ENCODE measurements at places on chromosomes 2 and 18.

GRCh38 chr2:20485612-20486388 lies 38.9 kb downstream of the RHOB start:
- no peak for DNase-seq

DNA sequence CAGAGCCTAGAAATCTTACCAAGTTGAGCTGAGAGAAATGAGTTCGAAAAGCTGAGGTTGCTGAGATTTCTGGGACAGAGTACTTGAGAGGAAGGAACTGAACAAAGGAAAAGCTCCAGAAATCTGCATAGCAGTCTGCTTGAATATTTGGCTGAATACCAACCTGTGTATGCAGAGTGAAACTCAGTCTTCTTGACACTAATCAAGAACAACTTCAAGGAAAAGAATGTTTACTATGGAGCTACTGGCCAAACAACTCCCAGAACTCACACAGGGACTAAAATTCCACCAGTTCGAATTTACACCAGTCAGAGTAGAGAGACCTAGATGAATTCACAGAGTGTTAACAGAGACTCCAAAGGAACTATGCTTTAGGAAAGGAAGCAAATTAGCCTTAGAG lies 66.5 kb downstream of the USP37 start:
- DNase-seq, result no peak

DNA sequence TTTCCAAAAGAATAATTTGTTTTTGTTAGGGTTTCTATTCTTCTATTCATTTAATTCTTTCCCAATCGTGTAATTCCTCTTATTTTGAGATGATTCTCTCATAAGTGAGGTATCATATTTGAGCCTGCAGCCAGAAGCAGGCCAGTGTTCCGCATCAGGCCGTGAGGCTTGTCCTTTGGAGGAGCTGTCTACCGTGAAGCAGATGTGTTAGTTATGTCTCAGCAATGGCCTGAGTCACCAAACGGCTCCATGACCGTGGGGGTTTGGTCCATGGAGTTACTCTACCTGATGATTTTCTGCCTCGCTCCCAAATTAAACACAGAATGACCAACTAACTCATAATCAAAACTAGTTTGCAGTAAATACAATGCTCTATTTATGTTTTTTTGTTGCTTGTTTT lies 64.2 kb upstream of the TMEM87B start:
- no peak for DNase-seq

DNA sequence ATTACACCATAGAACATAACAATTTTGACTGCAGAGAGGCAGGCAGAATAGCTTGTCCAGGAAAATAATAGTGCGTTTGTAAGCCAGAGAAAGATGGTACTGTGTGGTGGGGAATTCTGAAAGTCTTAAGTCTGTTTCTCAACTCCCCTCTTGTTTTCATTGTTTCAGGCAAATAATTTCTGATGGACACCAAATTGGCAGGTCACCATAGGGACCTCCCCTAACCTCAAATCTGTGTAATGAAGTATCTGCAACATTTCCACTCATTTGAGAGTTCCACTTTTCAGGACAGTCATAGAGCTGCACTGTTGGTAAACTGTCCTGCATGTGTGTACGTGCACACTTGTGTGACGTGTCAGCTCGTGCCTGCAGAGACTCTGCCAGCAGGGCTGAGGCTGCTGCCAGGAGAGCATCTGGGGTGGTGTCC lies 195.6 kb downstream of the AGAP1 start:
- DNase-seq, result no peak

- no peak for DNase-seq
Measured at GRCh38 chr2:35787302-35788031, 568.1 kb upstream of the CRIM1 start.

DNA sequence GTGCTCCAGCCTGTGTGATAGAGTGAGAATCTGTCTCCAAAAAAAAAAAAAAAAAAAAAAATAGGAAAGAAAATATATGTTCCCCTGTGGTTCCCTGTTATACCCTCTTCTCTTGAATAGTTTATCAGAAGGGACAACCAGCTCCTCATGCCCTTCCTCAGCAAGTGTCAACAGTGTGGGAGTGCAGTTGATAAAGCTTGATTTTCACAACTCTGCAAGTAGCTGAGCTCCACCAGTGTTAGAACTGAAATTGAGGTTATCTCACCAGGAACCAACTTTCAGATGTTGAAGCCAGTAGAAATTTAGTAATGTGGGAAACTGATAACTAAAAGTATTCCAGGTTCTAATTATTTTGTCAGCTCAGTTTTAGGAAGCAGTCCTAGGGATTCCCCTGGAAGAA lies 25.1 kb downstream of the NEDD4L start:
- DNase-seq, result no peak

- no peak for DNase-seq
Measured at GRCh38 chr2:41933046-41933420, 114.8 kb upstream of the PKDCC start.

DNA sequence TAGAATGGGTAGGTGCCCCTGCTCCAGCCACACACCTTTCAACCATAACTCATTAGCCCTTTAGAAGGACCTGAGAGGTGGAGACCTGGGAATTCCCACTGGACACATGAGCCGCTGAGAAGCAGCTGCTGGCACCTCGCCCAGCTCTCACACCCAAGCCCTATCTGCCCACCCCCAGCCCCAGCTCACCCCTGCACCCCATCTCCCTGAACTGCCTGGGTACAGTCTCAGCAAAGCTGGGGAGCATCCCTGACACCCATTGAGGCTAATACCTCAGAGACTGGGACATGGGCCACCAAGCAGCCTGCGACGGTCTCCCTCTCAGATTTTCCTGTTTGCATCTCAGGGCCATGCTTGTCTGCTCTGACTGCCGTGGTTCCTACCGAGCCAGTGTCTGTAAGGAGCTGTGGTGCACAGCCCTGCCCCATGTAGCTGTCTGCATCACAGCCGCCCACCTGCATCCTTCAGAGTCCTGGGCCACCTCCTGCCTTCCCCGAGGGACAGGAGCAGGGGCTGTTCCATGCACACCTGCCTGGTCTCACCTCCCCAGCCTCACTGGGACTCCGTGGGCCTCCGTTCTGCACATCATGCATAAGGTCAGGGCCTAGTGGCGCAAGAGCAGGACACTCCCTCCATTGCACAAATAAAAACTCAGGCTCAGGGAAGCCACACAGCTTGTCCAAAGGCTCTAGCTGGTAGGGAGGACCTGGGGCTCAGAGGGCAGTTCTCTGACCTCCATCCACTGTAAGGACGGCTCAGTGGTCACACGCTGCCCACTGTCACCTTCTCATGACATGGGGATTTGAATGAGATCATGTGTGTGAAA lies 90.0 kb downstream of the SEPTIN10 start:
- no peak for DNase-seq

- no peak for DNase-seq
Measured at GRCh38 chr2:120766470-120767351, 31.0 kb downstream of the GLI2 start.

- DNase-seq, result peak; percentile 73
Measured at GRCh38 chr2:195520671-195521155, 136.3 kb upstream of the SLC39A10 start.

GRCh38 chr2:109436610-109437225 lies 177.0 kb downstream of the SEPTIN10 start:
- no peak for DNase-seq

DNA sequence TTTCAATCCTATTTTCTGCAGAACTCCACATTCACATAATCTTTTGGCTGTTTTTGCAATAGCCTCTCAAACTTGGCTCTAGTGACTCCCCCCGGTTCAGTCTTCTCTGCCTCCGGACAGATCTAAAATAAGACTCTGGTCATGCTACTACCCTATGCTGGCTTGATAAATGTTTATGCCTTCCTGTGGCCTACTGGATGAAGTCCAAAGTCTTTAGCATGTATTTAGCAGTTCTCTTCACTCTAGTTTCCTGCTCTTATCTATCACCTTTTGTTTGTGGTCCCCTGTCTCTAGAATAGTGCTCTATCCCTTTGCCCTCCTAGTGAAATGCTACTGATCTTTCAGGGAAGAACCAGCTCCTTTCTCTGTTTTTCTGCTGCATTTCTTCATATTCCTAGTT lies 14.4 kb downstream of the ADCYAP1 start:
- DNase-seq, result no peak

- DNase-seq, result no peak
Measured at GRCh38 chr2:11480859-11481258, 14.9 kb upstream of the E2F6 start.

DNA sequence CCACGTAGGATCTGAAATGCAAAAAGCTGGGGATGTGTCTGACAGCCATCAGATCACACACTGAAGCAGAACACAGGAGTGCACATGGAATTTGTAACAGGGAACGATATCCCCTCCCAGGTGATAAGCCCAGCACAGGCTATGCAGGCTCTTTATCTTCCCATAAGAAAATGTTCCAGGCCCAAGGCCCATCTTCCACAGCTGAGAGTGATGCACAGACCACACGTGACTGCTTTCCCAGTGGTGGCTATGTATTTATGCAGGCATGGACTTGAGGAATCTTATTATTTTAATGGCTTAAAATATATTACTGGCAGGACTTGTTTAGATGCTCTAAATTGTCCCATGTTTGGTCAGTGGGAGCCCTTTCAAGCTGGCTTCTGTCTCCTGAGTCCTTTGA lies 70.5 kb upstream of the AFF3 start:
- DNase-seq, result no peak

GRCh38 chr2:190469771-190470170 lies 61.6 kb downstream of the MFSD6 start:
- no peak for DNase-seq

Data from HS-27A (cell line).